Fibroblast of skin of right biceps (primary cell): ENCODE measurements at places on chromosomes 12 and 14.

- no peak for DNase-seq
These were observed 38.6 kb downstream of the ARF6 start for GRCh38 chr14:49931523-49931922.

- no peak for DNase-seq
These were observed 3.1 kb upstream of the LMO3 start for GRCh38 chr12:16608946-16609539.

DNA sequence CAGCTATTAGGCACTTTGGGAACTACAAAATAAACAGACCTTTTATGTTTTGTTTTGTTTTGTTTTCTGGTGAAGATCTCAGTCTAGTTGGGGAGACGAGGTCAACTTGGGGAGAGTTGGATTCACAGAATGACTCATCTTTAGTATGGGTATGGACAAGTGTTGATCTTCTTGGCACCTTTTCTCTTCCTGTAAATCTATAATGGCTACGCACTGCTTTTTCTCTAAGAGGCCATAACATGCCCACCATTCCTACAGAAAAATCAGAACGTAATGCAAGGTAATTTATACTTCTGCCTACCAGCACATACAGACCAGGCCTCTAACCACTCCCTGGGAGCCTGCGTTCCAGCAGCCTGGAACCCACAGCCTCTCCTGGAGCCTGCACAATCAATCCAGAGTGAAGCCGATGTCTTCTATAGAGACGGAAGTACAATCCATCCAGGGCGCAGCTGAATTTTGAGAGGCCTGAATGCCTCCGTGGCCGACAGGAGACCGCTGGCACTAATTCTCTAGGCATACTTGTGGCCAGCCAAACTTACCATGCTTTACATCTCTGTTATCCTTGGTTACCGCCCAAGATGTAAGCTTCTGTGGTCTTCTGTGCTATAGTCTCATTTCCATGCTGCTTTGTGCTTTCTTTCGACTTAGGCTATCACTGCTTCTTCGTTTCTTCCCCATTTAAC lies 717 bp downstream of the PPHLN1 start:
- peak; percentile 58 for DNase-seq

- no peak for DNase-seq
These were observed 15.8 kb upstream of the HNF1A start for GRCh38 chr12:120962532-120963020.

DNA sequence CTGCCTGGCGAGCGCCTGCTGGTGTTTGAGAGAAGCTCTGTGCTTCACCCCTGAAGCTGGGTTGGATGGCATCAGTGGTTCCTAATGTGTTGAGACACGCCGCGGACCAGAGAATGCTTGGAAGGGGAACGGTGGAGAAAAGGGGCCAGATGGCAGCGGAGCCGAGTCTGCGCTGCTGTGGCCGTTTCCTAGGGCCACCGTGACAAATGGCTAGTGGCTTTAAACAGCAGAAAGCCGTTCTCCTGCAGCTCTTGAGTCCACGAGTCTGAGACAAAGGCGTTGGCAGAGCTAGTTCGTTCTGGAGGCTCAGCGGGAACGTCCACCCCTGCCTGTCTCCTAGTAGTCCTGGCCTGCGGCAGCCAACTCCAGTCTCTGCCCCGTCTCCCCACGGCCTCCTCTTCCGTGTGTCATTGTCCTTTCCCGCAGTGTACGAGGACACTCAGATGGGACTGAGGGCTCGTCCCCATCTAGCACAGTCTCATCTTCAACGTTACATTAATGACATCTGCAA lies 103.6 kb downstream of the ADGRD1 start:
- DNase-seq, result no peak

DNA sequence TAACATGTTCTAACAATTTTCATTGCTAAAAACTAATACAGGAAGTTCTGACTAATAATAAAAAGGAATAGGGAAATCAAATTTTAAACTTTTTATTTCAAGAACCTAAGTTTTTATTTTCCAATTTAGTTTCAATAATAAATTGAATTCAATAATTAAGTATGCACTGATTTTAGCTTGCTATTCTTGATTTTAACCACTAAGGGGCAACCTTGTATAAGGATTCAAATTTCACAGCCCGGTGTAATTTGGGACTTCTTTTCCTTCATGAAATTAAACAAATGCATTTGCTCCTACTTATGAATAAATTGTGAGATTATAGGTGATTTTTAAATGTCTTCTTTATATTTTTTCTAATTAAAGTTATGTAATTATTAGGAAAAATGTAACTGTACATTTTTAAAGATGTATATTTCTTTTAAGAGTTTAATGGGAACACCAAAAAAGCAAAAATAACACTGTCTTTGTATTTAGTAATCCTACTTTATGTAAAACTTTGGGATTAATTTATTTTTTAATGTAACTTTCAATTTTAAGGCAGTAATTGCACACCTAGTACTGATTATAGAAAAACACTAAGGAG lies 241.4 kb upstream of the PDZRN4 start:
- DNase-seq, result peak; percentile 31

DNA sequence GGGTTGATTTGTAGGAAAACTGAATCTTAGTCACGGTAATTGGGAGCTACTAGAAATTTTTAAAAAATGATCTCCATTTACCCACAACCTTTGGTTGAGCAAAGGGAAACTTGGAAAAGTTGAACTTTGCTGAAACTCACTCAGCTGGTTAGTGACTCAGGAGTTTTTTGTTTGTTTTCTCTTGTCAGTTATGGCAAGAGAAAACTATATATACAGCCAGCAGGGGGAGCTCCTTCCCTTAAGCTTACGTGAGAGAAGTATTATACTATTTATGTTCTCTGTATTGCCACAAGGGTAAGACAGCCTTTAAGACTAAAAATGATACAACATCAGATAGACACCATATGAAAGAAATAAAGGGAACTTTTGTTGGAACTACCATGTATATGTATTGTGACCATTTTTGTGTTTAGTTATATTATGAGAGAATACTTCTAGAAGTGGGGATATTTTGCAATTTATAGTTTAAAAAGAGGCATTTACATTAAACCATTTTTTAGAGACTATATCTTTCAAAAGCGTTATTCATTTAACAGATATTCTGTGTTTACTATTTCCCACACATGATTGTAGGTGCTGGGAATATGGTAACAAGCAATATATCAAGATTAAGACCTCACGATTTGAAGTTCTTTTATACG lies 28.1 kb upstream of the TBC1D30 start:
- peak; percentile 86 for DNase-seq

DNA sequence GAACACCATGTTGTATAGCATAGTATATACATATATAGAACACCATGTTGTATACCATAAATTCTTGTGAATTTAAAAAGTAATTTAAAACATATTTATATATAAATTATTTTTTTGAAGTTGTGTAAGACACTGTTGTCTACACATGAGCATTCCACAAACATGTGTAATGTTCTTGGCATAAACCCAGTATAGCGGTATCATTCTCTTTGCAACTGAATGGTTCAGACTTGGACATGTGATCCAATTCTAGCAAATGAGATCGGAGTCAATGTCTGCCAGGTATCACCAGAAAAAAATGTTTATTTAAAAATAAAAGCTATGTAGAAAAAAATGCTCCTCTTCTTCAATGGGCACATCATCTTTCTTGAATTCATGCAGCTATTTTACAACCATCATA lies 33.9 kb downstream of the CEP290 start:
- DNase-seq, result peak; percentile 41

DNA sequence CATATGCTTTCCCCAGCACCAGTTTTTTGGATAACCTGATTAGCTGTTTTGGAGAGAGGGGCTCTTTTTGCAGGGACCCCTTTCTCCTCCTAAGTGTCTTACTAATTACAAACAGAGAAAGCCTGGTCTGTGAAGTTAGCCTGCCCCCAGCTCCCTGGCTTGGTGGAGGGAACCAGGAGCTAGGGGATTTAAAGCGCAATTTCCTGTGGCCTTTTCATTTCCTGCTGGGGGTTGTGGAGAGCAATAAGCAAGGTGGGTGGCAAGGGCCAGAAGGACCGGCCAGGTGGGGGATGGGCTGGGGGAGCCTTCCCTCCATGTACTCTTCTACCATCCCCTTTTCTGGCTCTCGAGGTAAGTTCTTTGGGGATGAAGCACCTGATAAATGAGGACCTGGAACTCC lies 4.1 kb upstream of the CISTR start:
- DNase-seq, result no peak

- DNase-seq, result no peak
These were observed 14.1 kb upstream of the CISTR start for GRCh38 chr12:53765891-53766290.

DNA sequence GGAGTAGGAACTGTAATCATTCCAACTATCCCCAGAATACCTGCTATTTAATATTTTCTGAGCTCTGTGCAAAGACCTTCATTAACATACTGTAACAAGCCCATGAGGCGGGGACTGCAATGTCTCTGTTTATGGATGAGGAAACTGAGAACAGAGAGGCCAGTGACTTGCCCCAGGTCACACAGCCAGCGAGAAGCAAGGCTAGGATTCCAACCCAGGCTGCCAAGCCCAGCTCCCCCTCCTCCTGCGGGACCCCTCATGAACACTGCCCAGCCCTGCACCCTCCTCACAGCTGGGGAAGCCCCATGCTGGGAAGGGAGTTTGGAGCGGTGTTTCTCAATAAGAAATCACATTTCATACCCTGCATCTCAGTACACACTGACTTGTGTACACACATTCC lies 10.9 kb downstream of the HVCN1 start:
- DNase-seq, result no peak

GRCh38 chr14:87805315-87805723 lies 187.7 kb downstream of the GALC start:
- DNase-seq, result peak; percentile 73

- DNase-seq, result peak; percentile 3
These were observed 45.8 kb downstream of the SVOP start for GRCh38 chr12:108975024-108975593.

- no peak for DNase-seq
These were observed 404.5 kb downstream of the BCAT1 start for GRCh38 chr12:24544368-24544767.

GRCh38 chr14:56224229-56224628 lies 106.0 kb downstream of the PELI2 start:
- DNase-seq, result no peak

DNA sequence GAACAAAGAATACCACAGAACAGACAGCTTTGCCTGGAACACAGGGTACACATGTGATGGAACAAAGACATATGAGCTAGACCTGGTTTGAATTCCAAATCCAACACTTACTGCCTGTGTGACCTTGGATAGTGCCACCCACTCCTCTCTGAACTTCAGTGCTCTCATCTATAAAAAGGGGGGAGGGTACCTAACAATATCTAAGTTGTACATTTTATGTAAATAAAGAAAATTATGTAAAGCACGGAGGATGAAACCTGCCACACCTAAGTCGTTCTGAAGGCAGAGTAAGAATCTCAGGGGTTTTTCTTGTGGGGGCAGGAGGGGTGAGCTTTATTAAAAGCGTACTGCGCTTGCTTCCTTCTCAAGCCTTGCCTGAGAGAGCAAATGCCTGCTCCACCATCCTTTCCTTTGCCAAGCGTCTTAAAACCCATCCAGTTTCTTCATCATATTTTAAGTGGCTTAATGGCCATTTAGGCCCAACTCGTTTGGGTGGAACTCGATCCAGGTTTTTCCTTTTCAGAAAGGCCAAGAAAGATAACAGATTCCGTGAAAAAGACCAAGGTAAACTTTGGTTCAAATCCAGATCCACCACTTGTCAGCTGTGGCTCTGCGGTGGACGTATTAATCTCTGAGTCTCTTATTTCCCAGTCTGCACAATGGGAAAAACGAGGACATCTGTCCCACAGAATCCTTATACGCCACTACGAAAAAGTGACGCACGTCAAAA lies 946 bp downstream of the DDX24 start:
- peak; percentile 50 for DNase-seq

- DNase-seq, result no peak
These were observed 352.6 kb downstream of the BMP4 start for GRCh38 chr14:53603994-53604393.

DNA sequence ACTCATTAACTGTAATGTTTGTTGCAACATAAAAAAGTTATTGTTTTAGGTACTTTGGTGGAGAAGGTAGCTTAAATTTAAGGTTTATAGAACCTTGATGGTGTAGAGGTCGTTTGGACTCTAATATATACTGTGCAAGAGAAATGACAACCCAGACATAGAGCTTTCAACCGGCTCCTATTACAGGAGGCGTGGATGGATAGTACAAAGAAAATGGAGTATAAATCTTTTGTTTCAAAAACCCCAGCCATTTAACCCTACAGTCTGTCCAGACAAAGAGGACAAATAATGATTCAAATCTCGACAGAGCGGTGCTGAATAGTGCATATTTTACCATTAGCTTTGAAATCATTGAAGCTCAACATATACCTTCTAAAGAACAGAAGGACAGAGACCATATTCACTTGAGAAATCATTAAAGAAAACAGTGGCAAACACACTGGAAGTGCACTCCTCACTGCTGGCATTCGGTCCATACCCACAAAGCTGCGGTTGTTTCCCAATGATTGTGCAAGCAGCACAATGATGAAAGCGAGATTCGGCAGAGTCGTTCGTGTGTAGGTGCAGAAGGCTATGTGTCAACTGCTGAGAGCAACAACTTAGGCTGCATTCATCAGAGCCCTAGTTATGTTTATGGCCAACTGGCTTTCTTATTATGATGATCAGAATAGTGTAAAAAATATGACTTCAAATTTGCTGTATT lies 688.6 kb downstream of the NOVA1 start:
- no peak for DNase-seq

GRCh38 chr12:73106296-73106695 lies 834.1 kb downstream of the TRHDE start:
- DNase-seq, result no peak

DNA sequence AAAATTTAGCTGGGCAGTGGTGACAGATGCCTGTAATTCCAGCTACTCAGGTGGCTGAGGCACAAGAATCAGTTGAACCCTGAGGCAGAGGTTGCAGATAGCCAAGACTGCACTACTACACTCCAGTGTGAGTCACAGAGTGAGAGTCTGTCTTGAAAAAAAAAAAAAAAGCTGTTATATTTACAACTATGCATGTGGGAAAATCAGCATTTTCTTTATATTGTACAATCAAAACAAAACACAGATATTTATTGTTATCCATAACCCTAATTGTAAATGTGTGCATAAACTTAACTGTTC lies 12.5 kb downstream of the C1R start:
- DNase-seq, result peak; percentile 62

DNA sequence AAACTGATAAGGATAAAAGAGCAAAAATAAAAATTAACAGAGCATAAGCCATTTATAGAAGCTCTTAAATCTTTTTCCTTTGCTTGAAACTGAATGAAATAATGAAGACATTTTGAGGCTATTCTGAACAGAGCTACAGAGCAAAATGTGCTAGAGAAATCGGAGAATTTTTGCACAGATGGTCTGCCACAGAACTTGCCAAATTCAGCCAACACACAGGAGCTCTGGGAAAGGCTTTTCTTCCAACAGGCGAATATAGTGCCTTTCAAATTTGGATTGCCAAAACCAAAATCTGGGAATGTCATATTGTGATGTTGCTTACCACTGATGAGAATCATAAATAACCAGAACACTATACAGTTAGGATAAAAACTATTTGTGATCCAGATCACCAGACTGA lies 406.3 kb downstream of the RPL10L start:
- no peak for DNase-seq

DNA sequence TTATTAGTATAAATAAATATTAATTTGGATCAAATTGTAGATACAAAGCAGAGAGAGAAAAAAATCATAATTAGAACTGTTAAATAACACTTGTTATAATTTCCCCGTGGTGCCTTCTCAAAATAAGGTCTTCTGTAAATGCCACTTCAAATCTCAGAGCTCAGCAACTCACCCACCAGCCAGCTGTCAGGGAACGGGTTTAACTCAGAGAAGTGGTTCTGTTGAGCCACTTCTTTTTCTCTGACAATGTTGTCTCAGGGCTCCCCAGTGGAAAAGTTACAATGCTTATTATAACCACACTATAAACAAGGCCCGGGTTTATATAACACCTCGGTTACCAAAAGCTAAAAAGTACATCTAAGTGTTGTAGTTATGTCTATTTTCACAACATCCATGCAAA lies 452.6 kb downstream of the GLT1D1 start:
- DNase-seq, result no peak
